ENCODE measurements at places on chromosomes 12 and 14. TPM values are rescaled to one million over a fixed set of nuclear protein-coding genes. Genes with fewer than 3 reads are reported as not detected.

DNA sequence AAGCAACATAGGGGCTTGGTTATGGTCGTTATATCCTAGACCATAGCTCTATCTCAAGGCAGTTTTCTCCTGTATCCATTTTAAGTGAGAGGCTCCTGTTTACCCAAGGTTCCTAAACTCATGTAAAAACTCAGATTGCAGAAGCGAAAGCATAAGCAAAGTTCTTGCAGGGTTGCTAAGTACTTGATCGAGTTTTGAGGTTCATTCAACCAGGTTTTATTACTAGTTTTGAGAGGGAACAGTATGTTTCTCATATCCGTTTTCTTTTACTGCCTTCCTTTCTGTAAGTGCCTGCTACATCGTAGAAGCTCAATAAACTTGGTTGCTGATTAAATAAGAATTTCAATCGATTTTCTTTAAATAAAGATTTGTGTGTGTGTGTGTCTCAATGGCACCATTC lies 5.1 kb downstream of the AKAP3 start:
- peaks cover 4% of the 10 kb centered on the region for H3K27me3 ChIP-seq
- H3K4me3 ChIP-seq, result no peak overlapping the region
- DNase-seq, result no peak
- H3K27ac ChIP-seq, result no peak overlapping the region
- H3K4me1 ChIP-seq, result peaks cover 13% of the 10 kb centered on the region

RNU7-1 gene
- total RNA-seq, result not detected

- H3K36me3 ChIP-seq, result no peaks in the 10 kb centered on the region
- H3K27me3 ChIP-seq, result no peaks in the 10 kb centered on the region
- H3K4me1 ChIP-seq, result no peaks in the 10 kb centered on the region
- no peak overlapping the region for H3K4me3 ChIP-seq
Measured at GRCh38 chr14:24259282-24260025, 3.5 kb downstream of the TGM1 start.

WNT1 gene
- total RNA-seq, result 0.17 TPM

- H3K27me3 ChIP-seq, result no peaks in the 10 kb centered on the region
- H3K4me3 ChIP-seq, result no peak overlapping the region
- no peak overlapping the region for H3K27ac ChIP-seq
- no peaks in the 10 kb centered on the region for H3K36me3 ChIP-seq
- H3K4me1 ChIP-seq, result no peaks in the 10 kb centered on the region
Measured at GRCh38 chr12:100643246-100643645, 69.8 kb downstream of the GAS2L3 start.

DNA sequence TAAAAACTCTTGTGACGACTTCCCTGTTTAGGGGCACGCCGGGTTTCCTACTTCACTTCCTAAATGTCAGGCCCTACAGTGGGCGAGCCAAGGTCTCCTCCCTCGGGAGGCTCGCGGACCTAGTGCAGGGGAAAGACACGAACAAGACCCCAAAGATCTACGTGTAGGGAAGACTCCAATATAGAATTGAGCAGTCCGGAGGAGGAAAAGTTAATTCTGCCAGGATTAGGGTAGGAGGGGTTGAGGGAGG lies 564 bp downstream of the ATXN3 start:
- no peak for DNase-seq
- no peaks in the 10 kb centered on the region for H3K36me3 ChIP-seq
- peak overlapping the region; percentile 96 for H3K27ac ChIP-seq
- H3K27me3 ChIP-seq, result no peaks in the 10 kb centered on the region
